Endothelial cell of umbilical vein (primary cell): ENCODE measurements at places on chromosomes 16 and 17.

DNA sequence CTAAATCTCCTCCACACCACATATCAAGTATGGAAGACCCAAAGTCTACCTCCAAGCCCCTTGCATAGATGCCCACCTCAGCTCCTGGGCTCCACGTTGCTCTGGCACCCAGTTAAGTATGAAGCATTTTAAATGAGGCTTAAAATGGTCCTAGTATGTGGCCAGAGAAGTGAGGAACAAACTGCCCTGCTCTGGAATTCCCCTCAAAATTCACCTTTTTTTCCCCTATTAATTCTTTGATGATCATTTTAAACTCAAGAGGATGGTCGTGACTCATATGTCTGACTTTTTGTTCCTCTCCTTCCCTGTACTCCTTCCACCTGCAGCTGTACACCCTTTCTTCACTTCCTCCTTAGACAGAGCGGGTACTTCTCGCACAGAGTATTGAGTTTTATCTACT lies 234.5 kb upstream of the MYOCD start:
- no peak for DNase-seq

- no peak for DNase-seq
Measured at GRCh38 chr17:79053251-79053925, 21.2 kb upstream of the ENGASE start.

GRCh38 chr16:86946396-86946795 lies 368.0 kb downstream of the FOXL1 start:
- peak; percentile 49 for DNase-seq

- DNase-seq, result no peak
Measured at GRCh38 chr16:85557083-85557970, 55.8 kb upstream of the GSE1 start.

DNA sequence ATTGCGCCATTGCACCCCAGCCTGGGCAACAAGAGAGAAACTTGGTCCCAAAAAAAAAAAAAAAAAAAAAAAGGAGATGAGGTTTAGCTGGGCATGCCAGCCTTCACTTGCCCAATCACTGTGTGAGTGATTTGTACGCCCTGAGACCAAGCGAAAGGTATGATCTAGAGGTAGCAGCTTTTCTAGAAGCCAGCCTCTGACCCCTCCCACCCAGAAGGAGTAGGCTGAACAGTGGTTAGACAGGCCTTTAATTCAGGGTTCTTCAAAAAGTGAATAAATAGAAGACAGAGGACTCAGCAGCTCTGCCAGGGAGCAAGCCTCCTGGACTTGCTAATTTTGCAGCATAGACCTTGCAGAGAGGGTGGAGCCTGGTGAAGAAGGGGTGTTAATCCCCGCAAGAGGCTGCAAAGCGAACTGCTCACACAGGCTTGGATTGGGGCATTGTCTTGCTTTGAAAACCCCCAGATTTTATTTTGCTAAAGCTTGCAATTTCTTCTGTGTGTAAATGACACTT lies 7.1 kb upstream of the CYTH1 start:
- no peak for DNase-seq

DNA sequence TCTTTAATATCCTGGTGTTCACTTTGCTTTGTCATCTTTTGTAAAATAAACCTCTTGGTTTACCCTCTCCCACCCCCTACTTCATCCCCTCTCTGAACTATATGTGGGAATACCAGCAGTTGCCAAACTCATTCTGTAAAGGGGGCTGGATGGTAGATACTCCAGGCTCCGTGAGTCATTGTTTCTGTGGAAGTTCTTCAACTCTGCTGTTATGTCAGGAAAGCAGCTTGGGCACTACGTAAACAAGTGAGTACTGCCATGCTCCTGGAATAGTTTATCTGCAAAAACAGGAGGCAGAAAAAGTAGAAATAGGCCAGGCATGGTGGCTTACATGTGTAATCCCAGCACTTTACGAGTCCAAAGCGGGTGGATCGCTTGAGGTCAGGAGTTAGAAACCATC lies 17.6 kb downstream of the MVP start:
- DNase-seq, result peak; percentile 88

- no peak for DNase-seq
Measured at GRCh38 chr17:29048440-29049368, 5.8 kb downstream of the PIPOX start.

DNA sequence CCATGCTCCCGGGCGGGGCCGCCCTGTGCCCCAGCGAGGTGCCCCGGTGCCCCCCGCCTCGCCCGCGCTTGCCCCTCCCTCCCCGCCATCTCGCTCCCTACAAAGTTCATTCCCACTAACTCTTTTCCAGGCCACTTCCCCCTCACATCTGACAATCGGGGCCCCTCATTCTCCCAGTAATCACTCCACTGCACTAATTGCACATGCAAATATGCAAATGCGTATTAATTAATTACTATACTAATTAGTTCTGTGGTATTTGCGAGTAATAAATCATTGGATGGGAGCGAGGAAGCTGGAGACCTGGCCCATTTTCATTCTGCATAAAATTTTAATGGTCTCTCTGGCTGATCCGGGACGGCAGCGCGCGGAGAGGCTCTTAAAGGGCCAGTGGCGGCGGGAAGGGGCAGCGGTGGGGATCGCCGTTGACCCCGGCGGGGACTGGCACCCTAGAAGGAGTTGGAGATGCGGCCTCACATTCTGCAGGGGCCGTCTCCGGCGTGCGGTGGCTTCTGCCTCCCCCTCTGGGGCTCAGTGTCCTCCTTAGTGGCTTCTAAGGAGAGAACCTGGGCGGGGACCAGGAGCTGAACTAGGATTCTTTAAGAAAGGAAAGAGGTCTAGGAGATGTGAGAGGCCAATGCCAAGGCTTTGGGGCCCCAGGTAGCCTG lies 8.4 kb upstream of the PPP1R1B start:
- peak; percentile 43 for DNase-seq

DNA sequence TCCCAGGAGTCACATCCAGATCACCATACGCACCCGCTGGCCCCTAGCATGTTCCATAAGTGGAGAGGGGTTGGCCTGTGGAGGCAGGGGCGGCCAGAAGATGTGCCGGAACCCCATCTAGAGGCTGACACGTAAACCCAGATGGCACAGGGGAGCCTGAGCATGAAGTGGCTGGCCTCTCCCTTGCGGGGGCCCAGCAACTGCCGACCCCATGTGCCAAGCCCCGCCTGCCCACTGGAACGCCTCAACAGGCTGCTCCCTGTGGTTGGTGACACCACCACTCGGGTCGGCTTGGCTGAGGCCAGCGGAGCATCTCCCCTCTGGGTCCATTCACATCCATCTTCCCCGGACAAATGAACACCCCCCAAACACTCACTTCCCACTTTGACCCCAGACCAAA lies 9.5 kb downstream of the BCAR1 start:
- DNase-seq, result no peak

DNA sequence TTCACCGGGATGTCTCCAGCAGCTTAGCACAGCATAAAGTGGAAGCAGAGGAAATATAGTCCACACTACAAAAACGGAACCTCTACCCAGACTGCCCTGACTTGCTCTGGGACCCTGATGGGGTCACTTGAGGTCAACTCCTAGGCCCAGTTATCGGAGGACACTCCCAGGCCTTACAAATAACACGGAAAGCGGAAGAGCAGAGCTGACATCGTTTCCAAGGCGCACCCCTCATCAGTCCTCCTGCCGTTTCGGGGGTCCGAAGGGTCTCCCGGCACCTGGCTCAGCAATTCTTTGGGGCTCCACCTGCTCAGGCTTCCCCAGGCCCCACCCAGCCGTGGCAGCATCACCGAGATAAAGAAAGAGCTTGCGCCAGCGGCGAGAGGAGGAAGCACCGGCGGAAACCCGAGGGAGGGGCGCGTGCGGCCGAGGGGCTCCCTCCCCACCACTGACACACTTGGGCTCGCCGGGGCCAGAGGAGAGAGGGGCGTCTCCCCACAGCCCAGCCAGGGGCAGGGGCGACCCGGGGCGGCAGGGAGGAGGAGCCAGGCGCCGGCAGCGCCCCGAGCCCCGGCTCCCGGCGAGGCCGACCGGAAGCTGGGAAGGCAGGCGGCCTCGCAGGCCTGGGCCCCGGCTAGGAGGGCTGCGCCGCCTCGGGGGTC lies 727 bp downstream of the CORO7 start:
- peak; percentile 43 for DNase-seq

GRCh38 chr17:68418876-68419275 lies 38.4 kb downstream of the WIPI1 start:
- DNase-seq, result peak; percentile 28

DNA sequence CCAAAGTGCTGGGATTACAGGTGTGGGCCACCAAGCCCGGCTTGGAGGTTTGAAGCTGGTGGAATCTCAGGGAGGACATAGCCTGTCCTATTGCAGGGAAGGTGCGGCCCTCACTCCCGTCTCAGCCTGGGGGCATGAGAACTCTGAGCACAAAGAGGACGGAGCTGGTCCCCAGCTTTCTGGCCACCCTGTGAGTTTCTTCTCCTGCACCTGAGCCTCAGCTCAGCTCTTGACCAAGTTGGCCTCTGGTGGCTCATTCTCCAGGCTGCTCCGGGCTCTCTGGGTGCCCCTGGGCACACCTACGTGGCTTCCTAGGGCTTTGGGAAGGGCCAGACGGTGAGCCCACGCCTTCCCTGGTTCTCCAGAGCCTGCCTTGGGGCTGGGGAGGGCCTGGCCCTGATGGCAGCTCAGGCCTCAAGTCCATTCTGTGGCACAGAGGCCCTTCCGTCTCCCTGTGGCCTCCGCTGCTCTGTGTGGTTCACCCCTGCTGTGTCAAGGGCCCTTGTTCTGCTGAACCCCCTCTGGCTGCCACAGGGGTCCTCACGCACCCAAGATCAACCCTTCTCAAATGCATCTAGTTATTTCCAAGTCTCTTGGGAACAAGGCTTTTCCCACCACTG lies 6.9 kb upstream of the FASN start:
- no peak for DNase-seq

DNA sequence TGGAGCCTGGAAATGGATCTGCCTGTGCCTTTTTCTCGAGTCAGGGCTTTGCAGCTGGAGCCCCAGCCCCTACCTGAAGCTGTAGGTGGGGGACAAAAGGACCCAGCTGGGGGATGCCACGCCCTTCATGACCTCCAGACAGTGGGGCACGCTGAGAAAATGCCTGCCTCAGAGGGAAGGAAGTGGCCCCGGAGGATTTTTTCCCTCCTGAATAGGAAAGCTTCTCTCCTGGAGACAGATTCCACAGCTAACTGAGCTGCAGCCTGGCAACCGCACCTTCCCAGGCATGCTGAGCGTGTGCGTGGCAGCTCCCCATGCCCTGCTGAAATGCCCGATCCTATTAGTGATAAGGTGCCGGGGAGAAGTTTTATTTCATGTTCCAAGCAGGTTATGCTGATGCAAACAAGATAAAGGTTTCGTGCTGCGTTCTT lies 58.0 kb downstream of the AIPL1 start:
- no peak for DNase-seq

DNA sequence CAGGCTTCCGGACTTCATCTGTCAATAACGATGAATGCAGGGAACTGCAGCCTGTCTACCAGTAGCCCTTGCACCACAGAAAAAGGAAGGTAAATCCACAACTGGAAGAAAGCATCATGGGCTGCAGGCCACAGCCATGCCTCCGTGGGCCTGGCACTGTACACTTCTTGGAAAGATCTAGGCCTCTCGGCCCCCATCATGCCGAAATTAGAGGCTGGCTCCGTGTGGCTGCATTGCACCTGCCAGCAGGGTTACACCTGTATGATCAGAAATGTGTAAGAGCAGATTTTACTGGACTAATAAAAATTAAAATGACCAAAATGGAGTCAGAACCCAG lies 52.2 kb downstream of the SDK2 start:
- no peak for DNase-seq

- DNase-seq, result no peak
Measured at GRCh38 chr16:47198180-47198575, 54.4 kb upstream of the NETO2 start.

- peak; percentile 41 for DNase-seq
Measured at GRCh38 chr16:67447508-67448076, 16.7 kb downstream of the HSD11B2 start.

DNA sequence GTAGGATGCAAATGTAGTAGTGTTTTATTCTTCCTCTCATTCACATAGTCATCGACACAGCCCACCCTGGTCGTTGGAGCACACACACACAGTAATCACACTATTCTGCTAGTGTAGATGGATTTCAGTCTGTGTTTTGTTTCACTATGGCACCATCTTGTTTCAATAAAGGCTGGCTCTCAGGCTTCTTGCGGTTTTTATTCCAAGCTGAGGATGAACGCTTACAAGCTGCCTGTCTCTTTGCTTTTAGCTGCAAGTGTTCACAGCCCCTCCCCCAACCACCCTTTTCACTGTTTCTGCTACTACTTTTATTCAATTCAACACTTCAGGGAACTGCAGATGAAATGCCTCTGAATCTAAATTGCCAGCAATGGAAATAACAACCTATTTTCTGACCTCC lies 140.9 kb upstream of the PMFBP1 start:
- no peak for DNase-seq

- no peak for DNase-seq
Measured at GRCh38 chr17:81690549-81690948, 6.7 kb downstream of the HGS start.

DNA sequence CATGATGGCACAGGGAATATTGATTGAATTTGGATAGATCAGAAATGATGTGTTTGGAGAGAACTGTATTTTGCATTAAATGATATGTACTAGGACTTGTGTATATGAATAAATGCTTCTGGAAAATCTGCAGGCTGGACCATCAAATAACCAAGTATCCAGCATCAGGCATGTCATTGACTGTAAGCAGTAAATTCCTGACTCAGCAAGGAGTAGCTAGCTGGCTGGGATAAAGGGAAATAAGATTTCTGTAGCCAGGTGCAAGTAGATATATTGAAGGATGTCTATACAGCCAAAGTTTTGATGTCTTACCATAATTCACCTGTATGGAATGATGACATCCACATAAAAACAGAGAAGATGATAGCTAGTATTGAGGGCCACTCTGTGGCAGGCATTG lies 809.6 kb downstream of the CDH11 start:
- DNase-seq, result no peak
